ENCODE measurements at places on chromosomes 3 and 15.

DNA sequence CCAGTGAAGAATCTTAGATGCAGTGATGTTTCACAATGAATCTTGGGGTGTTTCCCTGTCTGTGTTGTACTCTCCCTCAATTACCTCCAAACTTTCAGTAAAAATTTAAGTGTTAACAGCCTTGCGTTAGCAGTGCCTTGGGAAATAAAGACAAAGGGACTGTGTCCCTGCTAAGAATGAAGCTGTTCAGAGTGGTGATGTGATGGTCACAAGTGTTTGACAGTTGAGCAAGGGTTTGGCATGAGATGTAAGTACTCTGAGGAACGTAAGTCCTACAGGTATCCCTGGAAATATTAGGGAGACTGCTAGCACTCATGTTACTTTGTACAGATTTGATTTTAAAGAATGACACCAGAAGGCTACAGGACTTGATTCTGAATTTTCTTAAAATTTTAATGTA is 304.3 kb upstream of the DPH6 start:
- DNase-seq: no peak

DNA sequence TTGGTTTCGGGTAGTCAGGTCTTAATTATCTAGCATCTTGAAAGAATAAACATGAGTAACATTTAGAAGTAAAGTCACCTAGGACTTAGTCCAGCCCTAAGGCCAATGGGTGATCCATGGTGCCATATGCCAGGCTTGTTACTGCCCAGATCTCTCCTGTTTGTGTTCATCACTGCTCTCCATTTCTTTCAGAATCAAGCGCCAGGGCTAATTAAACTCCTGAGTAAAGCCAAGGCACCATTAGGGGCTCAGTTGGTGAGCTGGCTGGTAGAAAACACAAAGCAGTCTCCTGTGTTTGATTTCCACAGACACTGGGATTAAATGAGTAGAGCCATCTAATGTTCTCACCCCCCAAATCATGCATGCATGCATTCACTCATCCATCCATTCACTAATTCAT is 11.3 kb downstream of the CYP19A1 start:
- DNase-seq: peak; percentile 96

DNA sequence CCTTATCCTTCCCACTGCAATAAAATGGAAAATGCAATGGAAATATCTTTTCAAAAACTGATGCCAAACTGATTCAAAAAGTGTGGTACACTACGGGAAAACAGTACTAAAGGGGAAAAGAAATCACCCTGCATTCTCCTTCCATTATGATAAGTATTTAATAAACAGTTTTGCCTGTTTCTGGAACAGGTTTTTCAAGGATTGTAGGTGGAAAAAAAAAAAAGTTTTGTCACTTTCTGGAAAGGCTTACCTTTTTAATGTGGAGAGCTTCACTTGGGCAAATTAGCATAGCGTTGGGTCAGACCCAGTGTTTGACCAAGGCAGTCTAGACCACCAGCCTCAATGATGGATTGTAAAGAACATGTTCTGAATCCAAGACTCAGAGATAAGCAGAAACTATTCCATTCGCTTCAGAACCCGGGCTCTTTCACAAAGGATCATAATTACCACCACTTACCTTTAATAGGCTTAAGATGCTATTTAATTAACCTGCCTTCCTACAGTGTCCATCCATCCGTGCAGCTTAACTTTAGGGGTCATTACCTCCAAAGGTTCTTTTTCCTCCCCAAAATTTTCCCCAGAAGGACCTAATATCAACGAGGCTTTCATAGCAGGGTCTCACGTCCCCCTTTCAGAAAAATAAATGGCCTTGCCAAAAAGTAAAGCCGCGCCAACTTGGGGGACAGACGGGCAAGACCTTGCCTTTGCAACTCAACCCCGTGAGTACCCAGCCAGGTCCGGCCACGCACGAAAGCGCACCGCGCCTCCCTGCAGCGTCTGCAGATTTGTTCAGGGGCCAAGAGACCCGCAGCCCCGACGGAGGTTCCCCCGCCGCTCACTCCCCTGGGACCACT is 1.0 kb downstream of the DCBLD2 start:
- peak; percentile 5 for DNase-seq

DNA sequence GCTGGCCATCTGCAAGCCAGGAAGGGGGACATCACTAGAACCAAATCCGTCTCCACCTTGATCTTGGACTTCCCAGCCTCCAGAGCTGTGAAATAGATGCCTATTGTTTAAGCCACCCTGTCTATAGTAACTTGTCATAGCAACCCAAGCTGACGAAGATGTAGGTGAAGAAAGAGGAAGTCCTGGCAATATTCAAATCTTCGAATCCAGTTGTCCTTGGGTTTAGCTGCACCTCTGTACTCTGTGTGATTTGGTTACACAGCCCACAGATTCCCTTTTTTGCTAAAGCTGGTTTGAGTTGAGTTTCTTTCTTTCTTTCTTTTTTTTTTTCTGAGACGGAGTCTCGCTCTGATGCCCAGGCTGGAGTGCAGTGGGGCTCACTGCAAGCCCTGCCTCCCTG is 68.0 kb upstream of the XCR1 start:
- no peak for DNase-seq

DNA sequence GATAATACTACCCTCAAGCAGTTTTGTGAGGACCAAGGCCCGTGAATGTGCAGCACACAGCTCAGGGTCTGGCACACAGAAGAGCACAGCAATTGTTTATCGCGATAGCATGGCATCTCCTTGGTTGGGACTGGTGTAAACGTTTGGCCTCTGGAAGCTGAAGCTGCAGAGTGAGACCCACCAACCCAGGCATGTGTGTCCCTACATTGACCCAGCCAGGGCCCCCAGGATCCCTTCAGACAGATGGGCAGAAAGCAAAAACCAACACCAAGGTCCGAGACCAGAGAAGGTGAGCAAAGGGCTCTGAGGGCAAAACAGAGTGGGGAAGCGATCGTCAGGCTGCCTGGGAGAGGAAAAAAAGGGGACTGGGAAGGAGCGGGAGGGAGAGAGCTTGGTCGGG is 12.6 kb upstream of the PSTPIP1 start:
- no peak for DNase-seq

- no peak for DNase-seq
Observed at GRCh38 chr3:184954251-184954650, 142.3 kb downstream of the VPS8 start.

GRCh38 chr15:80570553-80570952 is 124.6 kb upstream of the ABHD17C start:
- DNase-seq: no peak

DNA sequence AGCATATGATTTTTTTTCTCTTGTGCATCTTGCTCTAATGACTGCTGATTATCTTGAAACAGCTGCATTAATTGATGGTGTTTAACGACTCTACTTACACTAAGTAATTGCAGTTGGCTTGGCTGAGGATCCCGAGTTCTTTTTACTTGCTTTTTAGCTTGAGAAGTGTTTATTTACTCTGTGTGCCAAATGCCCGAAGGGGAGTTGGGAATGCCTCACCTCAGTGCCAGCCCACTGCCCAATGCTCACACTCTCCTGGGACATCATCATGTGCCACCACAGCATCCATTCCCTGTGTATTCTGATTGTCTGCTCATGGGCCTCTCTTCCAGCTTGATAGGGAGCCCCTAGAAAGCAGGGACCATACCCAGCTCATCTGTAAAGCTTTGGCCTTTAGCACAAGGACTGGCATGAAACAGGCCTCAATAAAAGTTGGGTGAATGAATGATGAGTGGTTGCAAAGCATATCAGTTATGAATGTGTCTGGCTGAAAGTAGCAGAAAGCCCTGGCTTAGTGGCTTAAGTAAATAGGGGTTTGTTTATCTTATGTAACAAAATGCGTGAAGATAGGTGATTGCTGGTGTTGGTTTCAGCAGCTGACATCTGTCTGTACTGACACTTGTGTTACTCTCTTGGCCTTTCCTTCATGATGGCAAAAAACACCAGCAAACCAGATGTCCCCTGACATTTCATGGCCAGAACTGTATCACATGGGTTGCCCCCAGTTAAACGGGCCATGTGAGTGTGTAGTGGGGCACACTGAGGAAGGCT is 8.1 kb downstream of the PXYLP1 start:
- DNase-seq: peak; percentile 93

GRCh38 chr3:79314544-79314943 is 453.3 kb downstream of the ROBO1 start:
- DNase-seq: no peak

GRCh38 chr3:154148541-154148940 is 27.4 kb downstream of the ARHGEF26 start:
- no peak for DNase-seq

DNA sequence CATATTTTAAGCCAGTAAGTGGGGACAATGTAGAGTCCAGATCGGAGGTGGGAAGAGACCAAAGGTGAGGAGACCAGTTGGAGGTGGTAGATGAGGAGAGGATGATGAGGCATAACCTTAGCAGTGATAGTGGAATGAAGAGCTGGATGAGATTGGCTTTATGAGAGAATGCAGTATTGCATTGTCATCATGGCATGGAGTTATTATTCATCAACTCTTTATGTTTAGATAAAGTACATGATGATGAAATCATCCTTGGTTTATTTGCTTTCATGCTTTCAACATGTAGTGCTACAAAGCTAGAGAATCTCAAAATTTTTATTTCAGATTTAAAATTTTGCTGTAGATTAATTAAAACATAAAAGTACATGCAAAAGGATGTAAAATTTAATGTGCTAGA is 64.0 kb downstream of the PPM1L start:
- DNase-seq: no peak

DNA sequence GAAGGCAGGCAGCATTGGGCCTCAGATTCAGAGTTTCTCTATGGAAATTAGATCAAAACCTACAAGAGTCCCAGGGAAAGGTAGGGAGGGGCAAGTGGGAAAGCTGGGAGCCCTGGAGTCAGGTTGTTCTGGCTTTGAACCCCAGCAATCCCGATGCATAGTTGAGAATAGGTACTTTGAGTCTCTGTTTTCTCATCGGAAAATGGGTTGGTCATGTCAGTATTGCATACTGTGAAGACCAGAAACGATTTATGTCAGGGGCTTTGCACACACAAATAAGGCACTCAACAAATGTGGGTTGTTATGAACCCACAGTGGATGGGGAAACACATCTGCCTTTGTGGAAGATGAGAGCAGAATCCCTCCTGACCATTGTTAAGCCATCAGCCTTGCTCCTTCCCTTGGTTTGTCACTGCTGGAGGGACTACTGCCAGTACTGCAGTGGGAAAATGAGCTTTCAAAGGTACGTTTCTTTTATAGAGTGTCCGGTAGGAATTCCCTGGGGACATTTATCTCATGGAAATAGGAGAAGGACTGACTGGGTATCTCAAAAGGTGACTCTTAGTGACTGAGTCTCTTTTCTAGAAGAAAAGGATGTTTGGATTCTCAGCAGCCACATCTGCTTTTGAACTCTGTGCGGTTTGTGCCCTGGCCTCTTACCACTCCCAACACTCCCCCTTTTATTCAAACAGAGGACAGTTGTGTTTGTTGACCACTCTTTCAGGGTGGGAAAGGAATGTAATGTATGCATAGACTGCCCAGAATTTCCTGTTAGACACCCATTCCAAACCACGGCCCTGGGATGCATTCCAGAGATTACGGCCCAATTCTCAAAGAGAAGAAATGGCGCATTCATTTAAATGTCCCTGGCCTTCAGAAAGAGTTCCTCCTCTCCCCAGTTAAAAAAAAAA is 54.6 kb upstream of the VILL start:
- DNase-seq: no peak
